Stimulated activated CD8-positive, alpha-beta memory T cell treated with anti-CD3 and anti-CD28 coated beads, Interleukin-15, amount 100 ng/mL, for 1 hour (primary cell): ENCODE measurements at places on chromosomes 2 and 18.

GRCh38 chr18:57792631-57793301 lies 10.3 kb downstream of the ATP8B1 start:
- no peak for DNase-seq

DNA sequence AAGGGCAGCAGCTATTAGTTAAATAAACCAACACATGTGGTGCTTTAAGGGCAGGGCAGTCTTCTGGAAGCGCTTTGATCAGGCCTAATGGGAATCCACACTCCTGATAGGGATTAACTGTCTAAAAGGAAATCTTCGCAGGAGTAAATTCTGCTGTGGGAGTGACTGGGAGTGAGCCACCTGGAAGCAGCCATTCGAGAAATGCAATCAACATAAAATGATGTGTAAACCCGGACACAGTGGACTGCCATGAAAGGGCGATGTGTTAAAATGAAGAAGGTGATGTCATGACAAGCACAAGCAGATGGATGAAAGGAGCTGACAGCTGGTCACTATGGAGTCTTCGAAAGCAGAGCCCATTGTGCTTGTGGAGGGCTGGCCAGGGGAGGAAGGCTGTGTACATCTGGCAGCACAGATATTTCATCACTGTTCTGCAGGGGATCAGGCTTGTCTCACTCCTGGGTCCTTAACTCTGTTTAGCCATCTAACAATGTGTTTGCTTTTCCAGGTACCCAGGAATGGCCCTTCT lies 24.8 kb upstream of the GALNT14 start:
- no peak for DNase-seq

DNA sequence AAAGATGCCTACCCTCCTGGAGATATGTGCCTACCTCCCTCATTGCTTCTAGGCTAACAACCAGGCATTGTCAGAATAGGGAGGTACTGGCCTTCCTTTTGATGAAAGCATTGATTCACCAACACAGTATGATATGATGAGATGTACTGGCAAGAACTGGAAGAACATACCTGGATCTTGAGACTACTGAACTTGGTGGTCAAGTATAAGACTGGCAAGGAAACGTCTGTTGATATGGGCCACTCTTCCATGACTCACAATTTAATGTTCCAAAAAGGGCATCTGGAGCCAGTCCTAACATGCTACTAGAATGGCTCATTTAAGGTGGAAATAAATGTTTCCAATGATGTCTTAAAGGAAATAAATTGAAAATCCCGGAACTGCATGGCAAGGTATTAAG lies 18.1 kb downstream of the DTNB start:
- no peak for DNase-seq

DNA sequence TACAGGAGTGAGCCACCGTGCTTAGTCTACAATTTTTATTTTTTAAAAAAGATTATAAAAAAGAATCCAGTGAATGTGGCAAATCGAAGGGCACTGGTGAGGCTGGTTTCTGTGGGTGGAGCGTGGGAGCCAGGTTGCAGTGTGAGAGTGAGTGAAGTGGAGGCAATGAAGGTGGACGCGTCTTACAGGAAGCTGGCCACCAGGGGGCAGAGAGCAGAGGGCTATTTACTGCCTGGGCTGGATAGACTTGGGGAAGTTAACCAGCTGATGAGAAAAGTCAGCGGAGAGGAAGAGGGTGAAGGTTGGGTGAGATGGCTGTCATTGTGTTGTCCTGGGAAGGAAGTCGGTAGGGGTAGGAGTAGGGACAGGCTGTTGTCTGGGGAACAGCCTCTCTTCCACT lies 6.8 kb downstream of the SCTR start:
- DNase-seq = no peak

- no peak for DNase-seq
Measured at GRCh38 chr2:180604077-180604476, 376.3 kb upstream of the UBE2E3 start.
